ENCODE measurements at places on chromosomes 5 and 9. TPM values are rescaled to one million over a fixed set of nuclear protein-coding genes. Genes with fewer than 3 reads are reported as not detected.

Gene CER1
- total RNA-seq = not detected

Gene TRUB2
- 50.4 TPM for total RNA-seq

- H3K27ac ChIP-seq = no peak overlapping the region
- H3K4me1 ChIP-seq = no peaks in the 10 kb centered on the region
- no peak overlapping the region for H3K4me3 ChIP-seq
- no peaks in the 10 kb centered on the region for H3K27me3 ChIP-seq
These were observed 350.4 kb downstream of the OSTF1 start for GRCh38 chr9:75438716-75439115.

Gene SPATA6L
- 0.51 TPM for total RNA-seq

- no peak overlapping the region for H3K27ac ChIP-seq
- no peaks in the 10 kb centered on the region for H3K27me3 ChIP-seq
- H3K36me3 ChIP-seq = no peaks in the 10 kb centered on the region
- no peak overlapping the region for H3K4me3 ChIP-seq
These were observed 49.2 kb downstream of the SIL1 start for GRCh38 chr5:139148986-139149385.

DNA sequence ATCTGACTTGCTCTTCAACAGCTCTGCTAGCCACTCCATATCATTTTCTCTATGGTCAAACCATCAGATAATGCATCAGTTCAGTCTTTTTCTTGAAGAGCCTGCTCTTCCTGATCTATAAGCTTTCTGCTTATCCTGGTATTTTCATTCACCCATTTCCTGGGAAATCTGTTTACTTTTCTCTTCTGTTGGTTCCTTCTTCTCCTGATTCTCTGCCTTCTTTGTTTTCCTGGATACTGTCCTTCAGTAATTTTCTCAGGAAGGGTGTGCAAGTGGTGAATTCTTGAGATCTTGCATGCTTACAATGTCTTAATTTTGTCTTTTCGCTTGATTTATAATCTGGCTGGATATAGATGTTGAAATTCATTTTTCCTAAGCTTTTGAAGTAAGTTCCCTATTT is 39.8 kb upstream of the NKX2-5 start:
- no peaks in the 10 kb centered on the region for H3K4me1 ChIP-seq
- no peak overlapping the region for H3K27ac ChIP-seq
- no peak for DNase-seq

DNA sequence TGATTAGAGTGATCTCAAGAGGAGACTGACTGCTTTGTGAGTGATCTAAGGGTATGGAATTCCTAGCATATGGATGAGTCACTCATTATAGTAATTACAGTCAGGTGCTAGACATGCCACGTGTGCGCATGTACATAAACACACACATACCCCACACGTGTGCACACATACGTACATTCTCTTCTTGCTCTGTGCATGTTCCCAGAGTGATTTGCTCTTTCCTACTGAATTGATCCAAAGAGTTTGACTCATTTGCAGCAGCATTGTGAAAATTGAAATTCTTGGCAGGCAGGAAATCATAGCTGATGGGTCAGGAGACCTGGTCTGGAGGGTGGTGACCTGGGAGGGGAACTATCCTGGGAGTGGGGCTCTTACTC is 63.8 kb downstream of the ANGPTL2 start:
- H3K27ac ChIP-seq = no peak overlapping the region
- H3K27me3 ChIP-seq = no peaks in the 10 kb centered on the region
- H3K36me3 ChIP-seq = no peaks in the 10 kb centered on the region
- no peak for DNase-seq
- no peak overlapping the region for H3K4me3 ChIP-seq

- H3K4me1 ChIP-seq = no peaks in the 10 kb centered on the region
- no peak overlapping the region for H3K4me3 ChIP-seq
- no peaks in the 10 kb centered on the region for H3K27me3 ChIP-seq
- H3K36me3 ChIP-seq = no peaks in the 10 kb centered on the region
- DNase-seq = no peak
These were observed 451.6 kb downstream of the TLE1 start for GRCh38 chr9:81237565-81238231.

DNA sequence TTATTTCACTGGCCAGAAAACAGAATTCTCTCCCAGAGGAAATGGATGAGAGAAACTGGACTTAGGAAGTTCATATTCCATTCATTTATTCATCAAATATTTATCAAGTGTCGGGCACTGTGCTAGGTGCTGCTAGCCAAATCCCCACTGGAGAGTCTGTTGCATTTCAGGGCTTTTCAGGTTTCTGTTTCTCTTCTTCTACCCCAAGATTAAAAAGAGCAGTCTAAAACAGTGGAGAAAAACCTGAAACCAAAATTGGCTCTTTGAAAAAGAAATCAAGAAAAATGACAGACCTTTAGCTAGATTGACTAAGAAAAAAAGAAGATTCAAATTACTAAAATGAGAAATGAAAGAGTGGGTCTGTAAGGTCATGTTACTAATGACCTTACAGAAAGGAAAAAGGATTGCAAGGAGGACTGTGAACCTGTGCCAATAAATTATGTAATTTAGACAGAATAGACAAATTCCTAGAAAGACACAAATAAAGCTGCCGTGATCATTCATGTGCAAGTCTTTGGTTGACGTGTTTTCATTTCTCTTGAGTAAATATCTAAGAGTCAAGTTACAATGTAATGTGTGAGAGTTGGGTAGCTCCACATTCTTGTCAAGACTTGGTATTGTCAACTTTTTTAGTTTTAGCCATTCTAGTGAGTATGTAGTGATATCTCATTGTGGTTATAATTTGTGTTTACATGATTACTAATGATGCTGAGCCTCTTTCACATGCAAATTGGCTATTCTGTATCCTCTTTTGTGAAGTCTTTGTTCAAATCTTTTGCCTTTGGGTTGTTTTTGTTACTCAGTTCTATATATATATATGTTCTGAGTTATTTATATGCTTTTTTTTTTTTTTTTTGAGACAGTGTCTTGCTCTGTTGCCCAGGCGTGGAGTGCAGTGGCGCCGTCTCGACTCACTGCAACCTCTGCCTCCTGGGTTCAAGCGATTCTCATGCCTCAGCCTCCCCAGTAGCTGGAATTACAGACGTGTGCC is 23.7 kb downstream of the SNX30 start:
- no peak overlapping the region for H3K4me3 ChIP-seq
- no peak for DNase-seq
- H3K27ac ChIP-seq = no peak overlapping the region
- H3K36me3 ChIP-seq = no peaks in the 10 kb centered on the region
- peaks cover 10% of the 10 kb centered on the region for H3K4me1 ChIP-seq

Gene TPM2
- 6.6 TPM for total RNA-seq

DNA sequence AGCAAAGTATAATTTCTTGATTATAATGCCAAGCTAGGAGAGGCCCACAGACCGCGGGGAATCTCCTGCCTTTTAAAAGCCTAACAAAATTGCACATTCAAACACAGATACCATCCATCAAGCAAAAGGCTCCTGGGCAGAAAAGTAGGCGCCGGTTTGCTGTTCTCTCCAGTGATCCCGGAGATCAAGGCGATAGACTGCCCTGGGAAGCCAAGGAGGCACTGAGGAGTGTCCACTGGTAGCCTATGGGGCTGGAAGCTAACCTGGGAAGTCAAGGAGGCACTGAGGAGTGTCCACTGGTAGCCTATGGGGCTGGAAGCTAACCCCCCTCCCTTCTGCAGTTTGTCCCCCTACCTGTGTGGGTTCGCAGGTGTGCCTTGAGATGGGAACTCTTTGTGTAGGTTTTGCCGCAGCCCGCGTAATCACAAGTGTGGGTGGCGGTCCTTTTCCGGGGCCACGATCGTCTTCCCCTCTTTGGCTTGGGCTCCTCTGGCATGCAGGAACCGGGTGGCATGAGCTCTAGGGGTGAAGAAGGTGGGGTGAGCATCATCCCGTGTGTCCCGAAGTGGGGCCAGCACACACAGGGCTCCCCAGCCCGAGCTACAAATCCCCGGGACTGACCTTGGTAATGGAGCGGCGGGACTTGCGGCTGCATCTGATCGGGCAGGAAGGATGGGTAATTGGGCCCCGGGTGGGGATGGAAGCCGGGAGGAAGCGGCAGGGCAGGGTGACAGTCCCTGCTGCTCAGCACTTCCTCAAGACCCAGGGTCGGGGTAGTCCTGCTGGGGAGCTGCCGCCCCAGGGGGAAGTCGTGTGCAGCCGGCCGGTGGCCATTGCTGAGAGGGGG is 2.7 kb downstream of the KLF4 start:
- peaks cover 9% of the 10 kb centered on the region for H3K27me3 ChIP-seq
- H3K27ac ChIP-seq = no peak overlapping the region
- DNase-seq = no peak
- no peak overlapping the region for H3K4me3 ChIP-seq

Gene C5orf46
- total RNA-seq = not detected

DNA sequence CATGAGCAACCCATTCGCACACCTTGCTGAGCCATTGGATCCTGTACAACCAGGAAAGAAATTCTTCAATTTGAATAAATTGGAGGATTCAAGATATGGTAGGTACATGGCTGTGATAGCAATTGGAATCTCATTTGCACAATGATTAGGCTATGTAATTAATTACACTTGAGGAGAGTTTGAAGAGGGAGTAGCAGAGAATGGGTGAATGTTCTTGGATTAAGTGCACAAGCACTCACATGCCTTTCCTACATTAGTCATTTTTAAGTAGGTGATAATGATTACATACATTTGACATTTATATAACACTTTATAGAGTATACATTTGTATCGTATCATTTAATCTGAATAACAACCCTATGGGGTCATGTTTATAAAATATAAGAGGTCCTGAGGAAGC is 21.1 kb downstream of the ACO1 start:
- H3K27me3 ChIP-seq = no peaks in the 10 kb centered on the region
- H3K36me3 ChIP-seq = peaks cover 9% of the 10 kb centered on the region
- H3K27ac ChIP-seq = no peak overlapping the region
- no peak overlapping the region for H3K4me3 ChIP-seq
- no peaks in the 10 kb centered on the region for H3K4me1 ChIP-seq

GRCh38 chr5:66074901-66075300 is 69.2 kb upstream of the SREK1 start:
- DNase-seq = no peak
- H3K36me3 ChIP-seq = no peaks in the 10 kb centered on the region
- H3K27me3 ChIP-seq = no peaks in the 10 kb centered on the region
- no peak overlapping the region for H3K27ac ChIP-seq

Gene LYRM7
- total RNA-seq = 22.7 TPM
